ENCODE measurements at places on chromosomes 3 and 15.

GRCh38 chr3:108528459-108529252 lies 18.3 kb upstream of the MYH15 start:
- peak; percentile 28 for DNase-seq

GRCh38 chr15:35540885-35541284 lies 5.1 kb downstream of the DPH6 start:
- no peak for DNase-seq

DNA sequence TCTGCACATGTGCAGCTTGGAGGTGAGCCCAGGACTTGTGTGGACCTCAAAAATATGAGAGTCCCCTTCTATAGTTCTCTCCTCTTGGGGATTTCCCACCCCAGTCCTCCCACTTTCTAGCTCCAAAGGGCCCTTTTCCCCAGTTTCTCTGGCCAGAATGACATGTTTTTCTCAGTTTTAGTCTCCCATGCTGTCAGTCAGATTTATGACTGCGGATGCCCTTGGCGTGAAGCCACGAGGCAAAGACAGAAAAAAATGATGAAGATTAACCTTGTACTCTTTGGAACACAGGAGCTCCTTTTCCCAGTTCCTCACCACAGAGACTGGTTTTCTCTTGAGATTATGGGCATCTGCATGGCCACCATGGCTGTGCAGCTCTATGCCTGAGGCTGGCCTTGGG lies 72.0 kb upstream of the TTBK2 start:
- no peak for DNase-seq

DNA sequence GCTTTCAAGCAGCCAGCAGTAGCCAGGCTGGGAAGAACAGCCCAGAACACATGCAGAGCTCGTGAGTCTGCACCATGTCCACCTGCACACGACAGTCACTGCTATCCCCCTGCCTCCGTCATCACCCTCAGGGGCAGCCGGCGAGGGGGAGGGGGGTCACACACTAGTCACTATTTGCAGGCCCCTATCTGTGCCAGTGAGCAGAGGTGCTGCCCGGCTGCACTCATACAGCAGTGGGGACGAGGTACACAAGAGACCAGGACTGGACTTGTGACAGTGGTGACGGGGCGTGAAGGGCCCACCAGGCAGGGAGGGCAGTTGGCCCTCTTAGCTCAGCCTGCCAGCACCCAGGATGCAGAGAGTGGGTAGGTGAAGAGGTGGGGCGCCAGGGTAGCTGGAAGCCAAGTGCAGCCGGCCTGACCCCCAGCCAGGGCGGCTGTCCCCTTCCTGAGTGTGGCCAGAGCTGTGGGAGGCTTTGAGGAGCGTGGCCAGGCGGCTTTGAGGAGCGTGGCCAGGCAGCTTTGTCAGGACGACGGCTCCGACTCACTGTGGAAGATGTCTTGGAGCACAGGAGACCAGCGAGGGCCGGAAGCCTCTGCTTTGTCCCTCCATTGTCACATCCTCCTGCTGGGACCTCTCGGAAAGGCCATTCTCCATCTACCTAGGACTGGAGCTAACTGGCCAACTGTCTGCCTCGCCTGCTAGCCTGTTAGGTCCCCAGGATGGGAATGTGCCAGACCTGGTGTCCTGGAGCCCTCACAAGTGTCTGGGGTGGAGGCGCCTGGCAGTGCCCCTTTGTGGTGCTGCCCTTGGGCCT lies 52.1 kb upstream of the FGD5 start:
- no peak for DNase-seq

GRCh38 chr3:118618247-118619040 lies 416.2 kb downstream of the IGSF11 start:
- no peak for DNase-seq

- DNase-seq: no peak
Measured at GRCh38 chr15:72958634-72959033, 93.6 kb upstream of the NEO1 start.

DNA sequence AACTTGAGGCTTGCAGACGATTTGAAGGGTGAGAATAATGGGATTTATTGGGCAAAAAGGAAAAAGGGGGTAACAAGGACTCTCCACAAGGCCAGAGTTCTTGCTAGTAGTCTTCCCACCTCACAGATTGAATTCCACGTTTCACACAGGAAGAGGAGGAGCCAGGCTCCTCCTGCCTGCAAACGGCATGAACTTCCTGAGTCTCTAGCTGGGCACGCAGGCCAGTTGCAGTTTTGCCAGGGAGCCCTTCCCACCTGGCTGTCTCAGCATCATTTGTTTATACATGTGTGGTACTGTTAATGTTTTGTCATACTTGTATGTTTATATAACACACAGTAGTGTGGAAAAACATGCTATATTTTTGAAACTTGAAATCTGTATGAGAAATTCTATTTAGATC lies 155.0 kb downstream of the NLGN1 start:
- no peak for DNase-seq

DNA sequence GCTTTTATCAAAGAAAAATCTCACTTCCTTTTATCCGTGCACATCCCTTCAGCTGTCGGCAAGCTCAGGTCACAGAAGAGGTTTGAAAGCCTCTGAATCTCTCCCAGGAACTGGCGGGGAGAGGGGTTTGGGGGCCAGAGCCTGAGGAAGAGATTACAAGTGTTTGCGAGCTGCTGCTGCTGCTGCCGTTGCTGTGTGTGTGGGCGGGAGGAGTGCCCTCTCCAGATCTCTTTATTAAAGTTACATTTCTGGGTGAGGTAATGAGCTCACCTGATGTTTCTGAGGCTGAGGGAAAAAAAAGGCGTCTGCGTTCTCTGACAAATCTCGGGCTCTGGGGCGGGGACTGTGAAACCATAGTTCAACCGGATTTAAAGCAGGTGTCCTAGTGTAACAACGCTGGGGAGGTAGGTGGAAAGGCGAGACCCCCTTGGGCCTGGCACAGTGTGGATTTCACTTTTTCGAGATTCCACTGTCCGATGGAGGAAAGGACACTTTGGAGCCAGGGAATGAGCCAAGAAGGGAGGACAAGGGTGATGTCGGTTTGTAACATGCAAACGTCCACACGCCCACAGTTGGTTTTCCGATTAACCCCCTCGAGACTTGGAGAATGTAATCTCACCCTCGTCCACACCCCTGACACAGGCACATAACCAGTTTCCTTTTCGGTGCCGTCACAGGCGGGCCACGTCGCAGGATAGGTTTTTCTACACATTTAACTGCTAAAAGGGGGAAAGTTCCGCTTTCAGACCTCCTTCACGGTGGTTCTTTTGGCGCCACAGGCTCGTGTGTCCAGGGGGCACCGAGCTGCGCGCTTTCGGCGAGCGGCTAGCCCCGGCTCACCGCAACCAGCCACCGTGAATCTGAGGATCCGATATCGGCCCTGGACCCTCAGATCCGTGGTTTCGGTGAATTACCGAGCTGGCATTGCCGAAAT lies 2.1 kb downstream of the ALCAM start:
- peak; percentile 73 for DNase-seq

GRCh38 chr3:183172051-183172639 lies 9.6 kb upstream of the LAMP3 start:
- no peak for DNase-seq

DNA sequence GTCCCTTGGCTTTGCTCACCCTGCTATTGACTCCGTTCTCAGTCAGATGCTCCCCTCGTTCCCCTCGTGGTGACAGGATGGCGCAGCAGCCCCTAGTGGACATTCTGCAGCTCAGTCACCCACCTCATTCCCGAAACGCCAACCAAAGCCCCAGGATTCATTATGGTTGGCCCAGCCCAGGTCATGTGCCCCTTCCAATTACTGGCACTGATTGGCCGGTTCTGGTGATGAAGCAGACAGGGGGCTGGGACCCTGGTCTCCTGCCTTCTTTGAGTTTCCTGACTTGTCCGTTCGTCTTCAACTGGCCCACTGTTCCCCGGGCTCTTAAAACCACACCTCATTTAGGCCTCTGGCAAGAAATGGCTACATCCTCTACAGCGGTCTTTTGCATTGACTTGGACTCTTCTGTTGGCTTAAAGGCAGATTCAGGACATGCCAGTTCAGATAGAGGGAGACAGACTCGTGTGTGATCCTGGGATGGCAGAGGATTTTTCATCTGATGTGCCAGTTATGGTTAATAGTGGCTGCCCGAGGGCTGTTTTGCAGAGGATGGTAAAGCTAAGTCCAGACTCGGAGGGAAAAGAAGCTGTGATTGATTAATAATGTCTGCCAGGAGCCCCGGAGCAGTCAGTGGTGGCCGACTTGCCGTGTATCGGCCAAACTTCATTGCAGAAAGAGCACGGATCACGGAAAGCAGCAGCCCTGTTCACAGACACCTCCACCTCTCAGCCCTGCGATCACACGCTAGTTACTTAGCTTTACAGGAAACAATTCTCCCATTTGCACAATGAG lies 37.8 kb downstream of the LSM3 start:
- no peak for DNase-seq

- DNase-seq: no peak
Measured at GRCh38 chr15:25060472-25060803, 105.7 kb downstream of the SNRPN start.

DNA sequence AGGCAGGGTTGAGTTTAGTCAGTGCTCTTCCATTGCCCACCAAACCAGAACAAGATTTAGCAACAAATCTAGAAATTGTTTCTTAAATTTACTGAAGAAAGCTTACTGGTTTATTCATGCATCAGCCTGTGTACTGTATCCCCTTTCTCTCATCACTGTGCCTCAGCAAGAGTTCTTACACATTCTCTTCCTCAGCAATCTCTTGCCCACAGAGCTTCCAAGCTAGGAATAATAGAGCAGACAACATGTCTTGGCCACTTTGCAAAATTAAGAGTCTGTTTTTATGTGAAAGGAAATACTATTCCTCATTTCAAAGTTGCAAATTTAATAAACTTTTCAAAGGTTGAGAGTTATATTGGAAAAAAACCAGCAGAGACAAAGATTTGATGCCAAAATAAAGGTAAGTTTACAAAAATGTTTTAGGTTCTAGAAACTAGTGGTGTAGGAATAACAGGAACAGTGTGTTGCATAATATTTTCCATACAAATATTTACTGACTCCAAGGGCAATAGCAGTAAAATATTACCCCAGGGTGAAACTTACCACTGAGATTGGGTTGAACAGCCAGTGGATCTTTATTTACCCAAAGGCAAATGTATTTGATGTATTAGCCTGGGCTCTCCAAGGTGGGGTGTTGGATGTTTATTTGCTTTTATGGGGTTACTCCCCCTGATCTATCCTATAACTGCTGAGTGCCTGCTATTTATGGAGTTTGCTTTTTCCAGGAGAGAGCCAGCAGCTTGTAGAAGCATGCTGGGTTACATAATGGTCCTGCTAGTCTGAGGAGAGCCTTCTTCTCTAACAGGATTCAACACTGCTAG lies 276.7 kb downstream of the ADAMTSL3 start:
- DNase-seq: no peak

- DNase-seq: no peak
Measured at GRCh38 chr3:13634615-13635014, 85.7 kb downstream of the FBLN2 start.

GRCh38 chr15:72785432-72785831 lies 1.9 kb upstream of the ADPGK start:
- DNase-seq: no peak

GRCh38 chr3:76673171-76673570 lies 366.7 kb upstream of the ROBO2 start:
- DNase-seq: no peak

GRCh38 chr15:42092398-42093318 lies 1.7 kb downstream of the PLA2G4D start:
- DNase-seq: no peak

DNA sequence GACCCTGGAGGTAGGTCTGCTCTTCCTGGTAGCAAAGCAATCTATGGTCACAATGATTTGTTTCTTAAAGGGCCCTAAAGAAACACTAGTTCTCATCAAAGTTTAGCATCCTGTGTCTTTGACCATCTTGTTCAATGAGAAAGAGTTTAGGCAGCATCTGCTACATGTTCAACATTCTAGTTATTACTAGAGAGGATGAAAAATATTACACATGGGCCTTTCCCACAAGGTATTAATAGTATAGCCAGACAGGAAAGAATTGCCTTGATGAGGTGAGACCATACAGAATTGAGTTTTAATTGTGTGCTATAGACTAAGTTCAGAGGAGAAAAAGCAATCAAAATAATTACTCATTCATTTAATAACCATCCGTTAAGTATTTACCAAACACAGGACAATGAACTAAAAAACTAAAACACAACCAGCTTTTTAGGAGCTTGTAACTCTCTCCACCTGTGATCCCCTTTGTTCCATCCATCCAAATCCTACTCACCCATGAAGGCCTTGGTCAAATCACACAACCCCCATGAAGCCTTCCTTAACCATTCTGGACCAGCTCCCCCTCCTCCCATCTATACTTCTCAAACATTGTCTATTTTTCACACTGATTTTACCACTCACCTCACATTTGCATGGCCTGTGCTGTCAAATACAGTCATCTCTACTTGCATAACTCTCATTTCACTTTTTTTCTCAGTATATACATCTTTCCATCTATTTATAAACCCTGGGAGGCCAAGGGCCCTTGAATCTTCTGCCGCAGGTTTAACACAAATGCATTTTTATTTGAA lies 122.9 kb downstream of the RORA start:
- DNase-seq: peak; percentile 21

GRCh38 chr15:26037369-26037768 lies 174.2 kb upstream of the ATP10A start:
- no peak for DNase-seq

DNA sequence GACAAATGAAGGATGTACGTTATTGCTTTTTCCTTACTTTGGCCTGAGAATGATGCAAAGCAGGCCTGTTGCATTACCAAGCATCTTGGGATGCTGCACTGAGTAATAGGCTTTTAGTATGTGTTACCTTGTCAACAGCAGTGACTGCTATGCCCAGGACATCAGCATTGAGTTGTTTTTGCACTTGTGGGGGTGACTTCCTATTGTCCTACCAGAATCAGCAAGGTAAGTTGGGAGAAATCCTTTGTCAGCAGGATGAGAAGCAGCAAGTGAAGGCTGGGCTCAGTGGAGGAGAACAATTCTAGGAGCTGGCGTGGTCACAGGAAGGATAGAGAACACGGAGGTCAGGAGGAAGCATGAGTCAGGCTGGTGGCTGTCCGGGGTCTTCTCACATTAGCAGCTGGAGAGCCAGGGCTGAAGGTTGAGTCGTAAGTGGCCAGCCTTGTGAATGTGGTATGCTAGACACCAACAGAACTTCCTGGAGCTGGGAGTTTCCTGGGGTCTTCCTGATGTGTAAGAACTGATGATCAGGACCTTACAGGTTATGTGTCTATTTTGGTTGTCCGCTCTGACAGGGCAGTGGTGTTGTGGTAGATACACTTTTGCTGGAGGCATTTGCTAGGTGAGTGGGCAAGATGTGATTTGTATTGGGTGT lies 142.7 kb downstream of the FNDC3B start:
- DNase-seq: no peak

Measured in GM13977 (cell line).